Stomach (tissue), 19 donors: ENCODE measurements at places on chromosomes 2 and 18. TPM values are rescaled to one million over a fixed set of nuclear protein-coding genes. Genes with fewer than 3 reads are reported as not detected.

The DSG2 gene
- polyA plus RNA-seq: 6.1 TPM

The DSC3 gene
- polyA plus RNA-seq: not detected

The ANKRD62 gene
- not detected for polyA plus RNA-seq

The SERPINB2 gene
- polyA plus RNA-seq: 4.1 TPM

The GATA6 gene
- 11.9 TPM for polyA plus RNA-seq

The SERPINB13 gene
- 51.6 TPM for polyA plus RNA-seq

The ATIC gene
- polyA plus RNA-seq: 74.8 TPM

DNA sequence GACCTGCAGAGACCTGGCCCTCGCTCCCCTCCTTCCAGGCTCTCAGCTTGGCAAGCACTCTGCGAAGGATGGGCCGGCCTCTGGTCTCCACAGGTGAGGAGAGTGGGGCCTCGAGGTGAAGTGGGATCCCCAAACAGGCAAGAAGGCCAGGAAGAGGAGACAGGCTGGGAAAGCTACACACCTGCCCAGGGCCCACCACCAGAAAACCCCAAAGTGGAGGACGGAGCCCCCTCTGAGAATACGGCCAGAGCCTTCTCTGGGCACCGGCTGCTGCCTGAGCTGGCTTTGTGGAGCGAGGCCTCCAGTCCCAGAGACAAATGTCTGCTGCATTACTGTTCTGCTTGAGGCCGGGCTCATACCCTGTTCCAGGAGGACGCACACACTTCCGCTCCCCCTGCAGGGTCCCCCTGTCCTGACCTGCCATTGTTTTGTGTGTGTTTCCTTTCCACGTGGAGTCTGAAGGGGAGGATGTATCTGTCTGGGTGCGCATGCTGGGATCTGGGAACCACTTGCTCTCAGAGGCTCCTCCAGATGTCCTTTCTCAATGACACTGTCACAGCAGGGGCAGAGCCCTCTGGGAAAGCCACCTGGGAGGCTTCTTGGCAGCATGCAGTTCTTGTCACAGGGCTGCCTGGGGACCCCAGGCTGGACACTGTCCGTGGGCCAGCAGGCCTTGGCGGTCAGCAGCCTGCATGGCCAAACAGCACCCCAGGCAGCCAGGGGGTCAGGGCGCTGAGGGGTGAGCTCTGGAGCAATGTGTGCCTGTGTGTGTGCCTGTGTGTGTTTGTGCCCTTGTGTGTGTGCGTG, 20.8 kb downstream of the KCNF1 start:
- no peaks in the 10 kb centered on the region for H3K36me3 ChIP-seq
- H3K4me1 ChIP-seq: no peaks in the 10 kb centered on the region
- DNase-seq: no peak
- no peak overlapping the region for H3K27ac ChIP-seq

- H3K27me3 ChIP-seq: no peaks in the 10 kb centered on the region
- H3K27ac ChIP-seq: no peak overlapping the region
- H3K4me1 ChIP-seq: no peaks in the 10 kb centered on the region
- peak; percentile 35 for DNase-seq
- no peaks in the 10 kb centered on the region for H3K36me3 ChIP-seq
Measured at GRCh38 chr2:191631754-191632153, 46.2 kb upstream of the NABP1 start.

DNA sequence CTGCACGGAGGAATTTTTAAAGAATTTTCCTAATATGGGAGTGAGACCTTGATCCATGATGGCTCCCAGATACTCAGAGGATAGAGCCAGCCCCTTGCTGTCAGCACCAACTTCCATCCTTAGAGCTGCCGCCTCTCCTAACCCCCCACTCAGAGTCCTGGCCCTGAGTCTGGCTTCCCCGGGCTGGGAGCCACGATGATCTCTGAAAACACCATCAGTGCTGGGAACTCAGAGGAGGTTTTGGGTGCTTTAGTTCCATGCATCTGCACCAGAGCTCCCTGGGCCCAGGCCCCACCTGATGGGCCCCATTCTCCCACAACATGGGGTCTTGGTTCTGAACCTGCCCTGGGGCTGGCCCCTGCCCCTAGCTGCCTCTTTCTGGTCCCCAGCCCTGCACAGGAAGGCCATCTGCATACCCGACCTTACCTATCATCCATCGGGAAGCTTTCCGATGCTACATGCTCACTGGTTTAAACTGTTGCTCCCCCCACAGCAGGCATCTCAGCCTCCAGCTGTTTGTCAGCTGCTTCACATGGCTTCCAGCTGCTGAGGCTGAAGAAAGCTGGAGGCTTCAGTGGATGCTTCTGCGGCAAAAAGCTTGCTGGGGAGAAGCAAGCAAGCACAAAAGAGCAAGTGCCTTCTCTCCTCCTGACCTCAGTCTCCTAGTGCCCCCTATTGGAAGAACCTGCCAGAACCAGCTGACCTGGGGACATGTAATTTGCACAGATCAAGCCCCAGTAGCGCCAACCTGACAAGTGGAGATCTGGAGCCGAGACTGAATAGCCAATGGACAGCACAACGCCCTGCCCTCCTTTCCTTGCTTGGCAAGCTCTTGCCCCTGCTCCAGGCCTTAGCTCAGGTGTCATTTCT, 24.2 kb upstream of the RHOB start:
- peaks cover 67% of the 10 kb centered on the region for H3K4me1 ChIP-seq
- peak overlapping the region; percentile 76 for H3K27ac ChIP-seq
- no peak overlapping the region for H3K4me3 ChIP-seq
- DNase-seq: peak; percentile 75
- H3K36me3 ChIP-seq: no peaks in the 10 kb centered on the region

GRCh38 chr2:235976956-235977355, 191.2 kb downstream of the GBX2 start:
- no peak overlapping the region for H3K27ac ChIP-seq
- H3K4me1 ChIP-seq: no peaks in the 10 kb centered on the region
- no peak for DNase-seq
- no peaks in the 10 kb centered on the region for H3K27me3 ChIP-seq
- no peak overlapping the region for H3K4me3 ChIP-seq

- no peaks in the 10 kb centered on the region for H3K36me3 ChIP-seq
- H3K4me1 ChIP-seq: no peaks in the 10 kb centered on the region
- peak; percentile 60 for DNase-seq
- H3K27ac ChIP-seq: no peak overlapping the region
- H3K4me3 ChIP-seq: no peak overlapping the region
Measured at GRCh38 chr2:59888015-59888414, 665.4 kb downstream of the BCL11A start.

- DNase-seq: no peak
- H3K36me3 ChIP-seq: no peaks in the 10 kb centered on the region
- no peak overlapping the region for H3K27ac ChIP-seq
- no peaks in the 10 kb centered on the region for H3K4me1 ChIP-seq
Measured at GRCh38 chr2:236610991-236611821, 41.6 kb downstream of the ACKR3 start.

GRCh38 chr2:178320011-178320585, 125.8 kb downstream of the OSBPL6 start:
- no peak overlapping the region for H3K27ac ChIP-seq
- no peak overlapping the region for H3K4me3 ChIP-seq
- no peaks in the 10 kb centered on the region for H3K36me3 ChIP-seq
- DNase-seq: no peak

DNA sequence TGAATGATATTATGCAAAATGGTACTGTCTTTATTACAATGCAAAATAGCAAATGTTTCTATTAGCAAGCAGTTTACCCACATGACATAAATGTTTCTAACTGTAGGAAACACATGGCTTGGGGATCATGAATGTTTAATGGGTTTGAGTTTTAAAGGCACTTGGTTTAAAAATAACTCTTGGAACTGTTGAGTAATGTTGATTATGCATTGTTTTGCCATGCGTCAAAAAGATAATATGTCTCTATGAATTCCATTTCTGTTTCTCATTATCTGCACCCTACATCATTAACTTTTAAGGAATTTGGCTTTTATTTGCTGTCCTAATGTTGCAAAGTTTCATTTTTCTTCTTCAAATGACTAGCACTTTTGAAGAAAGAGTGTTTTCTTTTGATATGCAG, 1355.5 kb downstream of the SUCLG1 start:
- H3K4me3 ChIP-seq: no peak overlapping the region
- H3K27me3 ChIP-seq: no peaks in the 10 kb centered on the region
- H3K36me3 ChIP-seq: no peaks in the 10 kb centered on the region
- H3K4me1 ChIP-seq: no peaks in the 10 kb centered on the region
- peak; percentile 9 for DNase-seq
